ENCODE measurements at places on chromosomes 5 and 9. TPM values are rescaled to one million over a fixed set of nuclear protein-coding genes. Genes with fewer than 3 reads are reported as not detected.

SUB1 gene
- polyA plus RNA-seq: 292 TPM

DDX4 gene
- not detected for polyA plus RNA-seq

QRFP gene
- polyA plus RNA-seq: not detected

PCDHA2 gene
- 0.17 TPM for polyA plus RNA-seq

ENC1 gene
- polyA plus RNA-seq: 5.3 TPM

PTPRD gene
- polyA plus RNA-seq: 6.4 TPM

TMC1 gene
- polyA plus RNA-seq: 1.2 TPM

TEX48 gene
- not detected for polyA plus RNA-seq

- no peak for DNase-seq
These were observed 167.8 kb upstream of the TUT7 start for GRCh38 chr9:86521977-86522376.

DNA sequence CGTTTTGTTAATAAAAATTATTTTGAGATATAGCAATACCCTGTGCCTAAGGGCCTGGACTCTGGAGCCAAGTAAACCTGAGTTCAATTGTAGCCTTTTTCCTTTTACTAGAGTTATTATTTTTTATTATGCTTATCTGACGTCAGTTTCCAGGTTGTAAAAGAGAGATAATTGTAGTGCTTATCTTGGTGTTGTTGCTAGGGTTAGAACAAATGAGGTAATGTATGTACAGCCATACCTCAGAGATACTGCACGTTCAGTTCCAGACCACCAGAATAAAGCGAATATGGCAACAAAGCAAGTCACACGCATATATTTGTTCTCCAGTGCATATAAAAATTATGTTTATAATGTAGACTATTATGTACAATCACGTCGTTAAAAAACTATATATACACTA, 215.0 kb downstream of the VPS13A start:
- no peak for DNase-seq

DNA sequence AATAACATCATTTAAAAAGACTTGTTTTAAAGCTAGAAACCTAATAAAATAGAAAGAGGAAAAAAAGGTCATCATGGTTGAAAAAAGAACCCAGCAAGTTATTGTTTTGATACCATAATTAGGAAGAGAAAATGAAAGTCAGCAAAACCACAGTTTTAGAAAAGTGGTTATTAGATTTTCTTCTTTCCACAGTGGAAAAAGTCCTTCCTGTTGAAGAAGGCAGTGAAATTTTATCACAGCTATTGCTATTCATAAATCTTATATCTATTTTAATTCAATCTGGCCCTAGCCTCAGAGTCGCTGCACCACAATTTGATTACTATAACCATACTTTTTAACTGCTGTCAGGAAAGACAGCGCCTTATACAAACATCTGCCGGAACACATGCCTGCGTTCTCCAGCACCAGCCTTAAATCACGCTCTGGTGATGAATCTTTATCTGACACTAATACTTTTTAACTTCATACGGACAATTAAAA, 60.3 kb downstream of the MAPKAP1 start:
- no peak for DNase-seq

- DNase-seq: no peak
These were observed 1257.8 kb downstream of the MAT2B start for GRCh38 chr5:164763206-164763605.

GRCh38 chr9:21552244-21553170, 70.4 kb upstream of the IFNE start:
- no peak for DNase-seq

GRCh38 chr5:14402424-14402823, 179.2 kb upstream of the OTULINL start:
- DNase-seq: no peak

GRCh38 chr9:92978345-92978875, 31.1 kb downstream of the FGD3 start:
- no peak for DNase-seq

- DNase-seq: no peak
These were observed 22.5 kb upstream of the RAD23B start for GRCh38 chr9:107260437-107261081.

DNA sequence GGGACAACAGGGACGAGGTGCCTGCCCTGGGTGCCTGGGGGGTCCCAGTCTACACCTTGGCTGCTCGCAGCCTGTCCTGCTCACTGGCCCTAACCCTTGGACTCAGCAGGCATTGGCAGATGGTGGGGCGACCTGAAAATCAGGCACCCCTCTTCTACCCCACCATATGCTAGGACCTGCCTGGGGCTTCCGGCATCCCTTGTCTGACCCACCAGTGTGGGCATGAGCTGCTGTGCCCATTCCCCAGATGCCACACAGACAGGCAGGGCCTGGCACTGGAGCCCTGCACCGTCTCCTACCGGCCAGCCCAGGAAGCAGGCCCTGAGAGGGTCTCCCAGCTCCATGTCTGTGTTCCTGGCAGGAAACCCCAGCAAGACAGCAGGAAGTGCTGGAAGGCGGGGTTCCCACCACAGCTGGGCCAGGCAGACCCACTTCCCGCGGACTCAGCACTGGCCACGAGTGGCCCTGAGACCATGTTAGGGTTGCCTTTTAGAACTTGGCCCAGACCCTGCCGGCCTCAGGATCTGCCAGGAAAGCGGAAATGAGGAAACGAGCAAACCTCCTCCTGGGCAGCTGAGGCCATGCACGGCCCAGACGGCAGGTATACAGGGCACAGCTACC, 3.1 kb downstream of the NINJ1 start:
- peak; percentile 51 for DNase-seq

- DNase-seq: peak; percentile 74
These were observed 42.2 kb downstream of the NEURL1B start for GRCh38 chr5:172683264-172683644.

- no peak for DNase-seq
These were observed 13.7 kb upstream of the CERCAM start for GRCh38 chr9:128406848-128407391.

Measured in kidney (tissue), 22 donors.